ENCODE measurements at places on chromosomes 12 and 14. TPM values are rescaled to one million over a fixed set of nuclear protein-coding genes. Genes with fewer than 3 reads are reported as not detected.

DNA sequence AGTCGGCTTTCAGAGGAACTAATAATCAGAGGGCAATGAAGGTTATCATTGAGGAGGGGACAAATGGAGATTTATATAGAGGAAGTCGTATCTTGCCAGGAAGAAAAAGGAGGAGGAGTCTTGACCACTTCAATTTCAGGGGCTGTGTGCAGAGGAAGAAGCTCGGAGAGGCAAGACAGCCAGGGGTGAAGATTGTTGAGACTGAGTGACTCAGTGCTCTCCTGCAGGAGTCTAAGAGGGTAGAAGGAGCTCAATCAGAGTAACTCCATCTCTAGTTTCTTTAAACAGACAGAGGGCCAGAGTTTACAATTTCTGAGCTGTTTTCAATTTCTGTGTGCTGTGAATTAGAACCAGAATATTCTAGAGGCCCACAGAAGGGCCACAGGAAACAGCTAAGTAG lies 439.3 kb upstream of the PRICKLE1 start:
- DNase-seq: no peak

- DNase-seq: no peak
Observed at GRCh38 chr12:79887890-79888289, 47.0 kb downstream of the PPP1R12A start.

SMCO3 gene
- not detected for total RNA-seq

GALNT4 gene
- total RNA-seq: 67.0 TPM

SLIRP gene
- total RNA-seq: 137 TPM

SYT1 gene
- 2.1 TPM for total RNA-seq

DNA sequence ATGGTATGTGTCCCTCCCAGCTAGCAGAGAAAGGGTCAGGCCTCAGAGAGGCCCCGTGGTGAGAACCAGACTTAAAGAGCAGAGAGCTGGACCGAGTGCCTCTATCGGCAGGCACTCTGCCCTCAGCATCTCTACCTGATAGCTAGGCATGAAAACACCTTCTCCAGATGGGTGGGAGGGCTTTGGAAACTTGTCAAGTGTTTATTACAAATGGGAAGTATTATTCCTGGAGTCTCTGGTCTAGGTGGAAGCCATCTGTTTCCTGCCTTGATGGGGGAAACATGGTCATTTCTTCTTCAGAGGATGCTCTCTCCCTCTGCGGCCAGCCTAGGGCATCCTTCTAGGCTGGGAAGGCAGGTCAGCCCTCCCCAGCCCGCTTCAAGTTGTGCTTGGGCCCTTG lies 2.3 kb downstream of the TMEM63C start:
- no peak for DNase-seq

All from Calu3 (cell line).